ENCODE measurements at places on chromosomes 13 and 19. TPM values are rescaled to one million over a fixed set of nuclear protein-coding genes. Genes with fewer than 3 reads are reported as not detected.

The SYNE4 gene
- total RNA-seq = not detected

The ZNF490 gene
- total RNA-seq = 4.5 TPM

The FGF21 gene
- not detected for total RNA-seq

DNA sequence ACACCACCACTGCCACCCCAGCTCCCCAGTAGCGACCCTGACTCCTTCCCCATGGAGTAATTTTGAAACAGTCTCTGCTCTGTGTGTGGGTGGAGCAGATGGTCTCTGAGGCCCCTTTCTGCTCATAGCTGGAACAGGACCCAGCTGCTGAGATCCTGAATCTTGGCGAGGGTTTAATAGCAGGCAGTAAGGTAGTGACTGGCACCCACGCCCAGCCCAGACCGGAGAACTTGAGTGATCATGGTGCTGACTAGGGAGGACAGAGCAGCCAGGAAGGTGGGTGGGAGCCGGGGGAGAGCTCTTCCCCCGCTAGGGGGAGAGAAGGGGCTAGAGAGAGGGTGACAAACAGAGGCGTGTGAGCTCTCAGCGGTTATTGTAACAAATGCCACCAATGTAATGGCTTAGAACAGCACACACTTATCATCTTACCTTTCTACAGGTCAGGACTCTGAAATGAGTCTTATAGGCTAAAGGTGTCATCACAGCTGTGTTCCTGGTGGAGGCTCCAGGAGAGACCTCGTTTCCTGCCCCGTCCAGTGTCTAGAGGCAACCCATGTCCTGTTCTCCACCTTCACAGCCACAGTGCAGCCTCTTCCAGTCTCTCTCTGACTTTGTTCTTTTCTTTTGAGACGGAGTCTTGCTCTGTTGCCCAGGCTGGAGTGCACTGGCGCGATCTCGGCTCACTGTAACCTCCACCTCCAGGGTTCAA lies 7.2 kb upstream of the ACER1 start:
- DNase-seq = no peak

- DNase-seq = no peak
Measured at GRCh38 chr13:38180126-38180525, 169.5 kb upstream of the UFM1 start.
